Thoracic aorta (tissue), 2 donors: ENCODE measurements at places on chromosomes 4 and X.

DNA sequence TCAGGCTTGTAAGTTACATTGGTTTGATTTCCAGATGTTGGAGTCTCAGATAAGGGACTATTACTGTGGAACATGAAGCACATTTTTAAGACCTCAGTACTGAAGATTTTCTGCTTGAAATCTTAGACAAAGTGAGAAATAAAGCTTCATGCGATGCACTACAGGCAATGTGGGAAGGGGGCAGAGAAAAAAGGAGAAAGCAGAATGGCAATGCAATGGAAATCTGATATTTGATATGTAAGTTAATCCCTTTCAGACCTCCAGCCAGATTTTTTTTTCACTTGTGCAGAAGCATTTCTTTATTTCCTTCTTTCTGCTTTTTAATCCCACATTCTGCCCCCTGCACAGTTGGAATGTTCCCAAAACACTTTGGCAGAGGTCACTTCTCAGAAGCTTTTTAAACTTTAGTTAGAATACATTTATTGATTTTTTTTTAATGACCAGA lies 174.3 kb downstream of the ADGRL3 start:
- no peak for DNase-seq

- DNase-seq, result no peak
Observed at GRCh38 chr4:53019485-53020382, 157.6 kb downstream of the RASL11B start.

- no peak for DNase-seq
Observed at GRCh38 chrX:20309806-20310205, 43.1 kb upstream of the RPS6KA3 start.

DNA sequence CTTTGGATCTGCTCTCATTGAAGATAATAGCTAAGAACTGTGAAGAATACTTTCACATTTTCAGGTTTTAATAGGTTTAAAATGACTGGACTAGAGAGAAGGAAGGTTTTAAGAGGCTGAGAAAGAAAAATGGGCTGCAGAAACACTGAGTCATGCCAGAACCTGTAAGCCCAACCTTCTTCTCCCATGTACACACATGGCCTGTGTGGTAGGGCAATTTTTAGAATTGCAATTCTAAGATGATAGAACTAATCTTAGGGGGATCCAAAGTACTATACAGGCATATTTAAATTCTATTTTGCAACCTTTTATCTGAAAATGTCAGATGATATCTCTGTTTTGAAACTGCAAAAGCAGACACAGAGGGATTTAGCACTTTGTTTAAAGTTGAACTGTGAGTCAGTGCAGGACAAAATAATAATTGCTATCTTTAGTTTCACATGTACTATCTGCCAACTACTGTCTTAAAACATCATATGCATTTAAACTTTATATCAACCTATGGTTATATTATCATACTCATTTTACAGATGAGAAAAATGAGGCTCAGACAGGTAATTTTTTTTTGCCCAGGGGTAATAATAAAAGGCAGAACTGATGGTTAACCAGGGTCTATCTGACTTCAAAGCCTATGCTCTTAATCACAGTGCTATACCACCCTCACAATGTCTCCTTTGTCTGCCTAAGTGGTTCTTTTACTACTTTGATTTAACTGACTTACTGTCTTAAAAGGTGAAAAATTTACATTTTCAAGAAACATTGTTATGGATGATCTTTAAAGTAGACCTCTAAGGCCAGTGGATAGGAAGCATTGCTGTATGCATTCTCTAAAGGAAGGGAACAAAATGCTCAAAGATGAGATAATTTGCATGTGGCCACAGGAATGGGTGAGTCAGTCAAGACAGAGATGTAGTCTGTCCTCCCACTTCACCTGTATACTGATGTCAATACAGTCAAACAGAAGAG lies 4.3 kb downstream of the TMPRSS11E start:
- DNase-seq, result no peak

- DNase-seq, result no peak
Observed at GRCh38 chr4:39169426-39169825, 12.9 kb upstream of the WDR19 start.

- DNase-seq, result no peak
Observed at GRCh38 chrX:17635231-17635630, 102.1 kb upstream of the SCML1 start.

DNA sequence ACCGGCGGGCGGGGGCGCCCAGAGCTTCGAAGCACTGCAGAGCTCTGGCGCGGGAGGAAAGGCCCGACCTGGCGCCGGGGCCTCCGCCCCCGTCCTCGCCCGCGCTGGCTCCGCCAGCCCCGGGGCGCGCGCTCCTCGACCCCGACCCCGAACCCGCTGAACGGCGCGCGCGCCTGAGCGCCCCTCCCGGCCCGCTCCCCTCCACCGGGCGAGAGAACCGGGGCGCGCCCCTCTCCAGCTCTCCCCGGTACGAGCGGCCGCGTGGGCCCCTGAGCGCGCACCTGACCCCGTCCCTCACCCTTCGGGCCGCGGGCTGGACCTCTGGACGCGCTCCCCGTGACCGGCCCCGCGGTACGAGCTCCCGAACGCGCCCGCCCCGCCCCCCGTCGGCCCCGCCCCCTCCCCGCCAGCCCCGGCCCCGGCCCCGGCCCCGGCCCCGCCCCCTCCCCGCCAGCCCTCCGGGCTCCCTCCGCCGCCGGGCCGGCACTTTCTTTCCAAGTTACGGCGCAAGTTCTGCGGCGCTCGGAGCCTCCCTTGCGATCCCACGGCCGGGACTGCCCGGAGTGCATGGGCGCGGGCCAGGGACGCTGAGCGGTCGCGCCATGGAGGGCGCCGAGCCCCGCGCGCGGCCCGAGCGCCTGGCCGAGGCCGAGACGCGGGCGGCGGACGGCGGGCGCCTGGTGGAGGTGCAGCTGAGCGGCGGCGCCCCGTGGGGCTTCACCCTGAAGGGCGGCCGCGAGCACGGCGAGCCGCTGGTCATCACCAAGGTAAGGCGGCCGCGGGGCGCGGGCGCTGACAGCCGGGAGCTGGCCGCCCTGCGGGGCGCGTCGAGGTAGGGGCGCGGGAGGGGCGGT lies at the start of gene SHROOM2:
Gene SHROOM2 (plus strand): TSS at position 486 of the 854 bp plus-strand sequence. CDS start 117 bp downstream, at position 603.
- no peak for DNase-seq

DNA sequence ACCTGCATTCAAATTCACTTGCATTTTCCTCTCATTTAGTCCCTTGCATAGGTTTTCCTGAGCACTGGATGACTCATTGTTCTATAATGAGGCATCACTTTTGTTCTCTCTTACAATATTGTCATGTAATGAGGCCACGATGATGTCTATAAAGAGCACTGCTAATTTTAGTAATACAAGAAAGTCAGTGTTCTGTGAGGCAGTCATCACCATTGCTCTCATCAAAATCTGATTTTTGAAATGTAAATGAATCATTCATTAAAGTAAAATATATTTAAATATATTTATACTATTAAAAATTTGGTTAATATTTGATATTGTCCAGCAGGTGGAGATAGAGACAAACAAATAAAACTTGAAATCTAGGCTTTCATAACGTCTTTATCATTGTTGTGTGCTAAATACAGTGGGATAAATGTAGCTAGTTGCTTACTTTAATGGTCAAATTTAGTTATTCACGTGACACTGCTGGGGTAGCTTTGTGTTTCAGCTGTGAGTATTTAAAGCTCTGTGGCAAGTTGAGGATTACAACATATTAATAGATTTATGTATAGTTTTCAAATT lies 15.4 kb downstream of the HMGB2 start:
- no peak for DNase-seq

GRCh38 chrX:1561164-1561563 lies 24.2 kb upstream of the P2RY8 start:
- DNase-seq, result no peak
